Activated CD8-positive, alpha-beta memory T cell treated with anti-CD3 and anti-CD28 coated beads for 48 hours (primary cell): ENCODE measurements at places on chromosomes 13 and 19.

DNA sequence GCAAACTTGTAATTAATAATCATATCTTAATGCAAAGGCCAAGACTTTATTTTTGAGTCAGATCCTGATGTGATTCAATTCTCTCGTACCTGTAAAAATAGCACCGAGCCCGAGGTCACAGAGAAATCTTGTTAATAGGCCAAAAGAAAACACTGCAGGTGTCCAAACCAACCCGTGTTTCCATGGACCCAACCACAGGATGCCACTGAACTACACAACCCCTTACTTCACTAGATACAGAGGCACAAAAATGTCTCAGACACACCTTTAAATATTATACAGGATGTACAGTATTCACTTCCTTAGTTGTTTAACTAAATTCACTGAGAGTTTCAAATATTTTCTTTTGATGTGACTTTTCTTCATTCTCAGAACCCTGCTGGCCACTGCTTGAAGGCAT is 530.9 kb downstream of the MYO16 start:
- no peak for DNase-seq

- DNase-seq, result no peak
Measured at GRCh38 chr13:48009284-48009683, 8.2 kb upstream of the SUCLA2 start.

- DNase-seq, result no peak
Measured at GRCh38 chr13:41648314-41648935, 191.1 kb downstream of the RGCC start.

DNA sequence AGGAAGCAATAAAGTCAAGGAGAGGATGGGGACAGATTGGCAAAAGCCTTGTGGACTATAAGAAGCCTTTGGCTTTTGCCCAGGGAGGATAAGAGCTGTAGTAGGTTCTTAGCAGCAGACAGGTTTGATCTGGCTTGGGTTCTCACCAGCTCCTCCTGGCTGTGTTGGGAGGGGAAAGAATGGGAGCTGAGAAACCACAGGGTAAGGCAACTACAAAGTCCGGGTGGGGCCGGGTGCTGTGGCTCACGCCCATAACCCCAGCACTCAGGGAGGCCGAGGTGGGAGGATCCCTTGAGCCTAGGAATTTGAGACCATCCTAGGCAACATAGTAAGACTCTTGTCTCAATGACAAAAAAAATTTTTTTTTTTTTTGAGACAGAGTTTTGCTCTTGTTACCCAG is 20.6 kb downstream of the NECTIN2 start:
- no peak for DNase-seq

DNA sequence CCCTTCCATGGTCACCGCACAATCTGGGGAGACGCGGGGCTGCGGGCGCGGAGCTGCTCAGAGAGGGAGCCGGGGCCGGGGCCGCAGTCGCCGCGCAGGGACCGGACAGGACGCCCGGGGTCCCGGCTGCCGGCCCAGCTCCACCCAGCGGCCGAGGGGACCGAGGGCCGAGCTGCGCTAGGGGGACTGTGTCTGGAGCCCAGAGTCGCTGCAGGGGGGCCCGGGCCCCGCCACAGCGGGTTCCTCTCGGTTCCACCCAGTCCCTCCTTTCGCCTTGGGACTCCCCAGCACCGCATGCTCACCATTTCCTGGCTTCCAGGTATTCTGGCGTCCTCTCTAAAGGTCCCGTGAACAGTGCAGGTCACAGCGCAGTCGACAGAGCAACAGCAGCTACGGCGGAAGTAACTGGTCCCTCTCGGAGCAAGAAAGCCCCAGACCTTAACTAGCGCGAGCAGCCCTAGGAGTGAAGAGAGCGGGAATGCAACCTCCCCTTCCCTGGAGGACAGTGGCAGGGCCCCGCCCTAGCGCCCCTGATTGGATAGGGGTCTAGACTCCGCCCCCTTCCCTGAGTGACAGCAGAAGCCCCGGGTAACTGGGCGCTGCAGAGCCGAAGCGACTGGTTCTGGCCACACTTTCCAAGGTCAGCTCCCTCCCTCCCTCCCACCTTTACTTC is at the start of gene ZNF878:
ZNF878 (minus strand) TSS at position 465 of the 673 bp plus-strand sequence; CDS start at position 305, 160 bp downstream.
- DNase-seq, result no peak

GRCh38 chr19:48999481-49000325 is 6.0 kb downstream of the RUVBL2 start:
- DNase-seq, result no peak

DNA sequence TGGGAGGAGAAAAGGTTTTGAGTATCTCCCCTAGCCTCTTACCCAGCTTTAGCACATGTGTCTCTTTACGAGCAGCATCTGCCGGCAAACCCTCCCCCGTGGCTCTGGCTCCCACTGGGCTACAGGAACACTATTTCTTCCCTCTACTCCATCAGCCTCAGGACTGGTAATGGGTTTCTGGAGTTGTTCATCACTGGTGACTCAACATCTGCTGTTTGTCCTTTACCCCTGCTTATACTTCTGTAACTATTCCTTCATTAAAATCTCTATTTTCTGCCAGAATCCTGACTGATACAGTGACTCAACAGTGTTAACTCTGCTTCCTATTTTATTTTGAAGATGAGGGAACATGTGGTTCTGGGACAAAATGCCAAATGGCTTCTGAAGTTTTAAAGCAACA is 437.3 kb upstream of the HTR2A start:
- no peak for DNase-seq

- DNase-seq, result no peak
Measured at GRCh38 chr13:111922086-111922485, 144.9 kb upstream of the SOX1 start.

- peak; percentile 16 for DNase-seq
Measured at GRCh38 chr19:35509861-35510625, 3.4 kb downstream of the DMKN start.

- no peak for DNase-seq
Measured at GRCh38 chr19:42985588-42985987, 40.7 kb downstream of the PSG11 start.

GRCh38 chr13:110830331-110830730 is 84.5 kb downstream of the ANKRD10 start:
- DNase-seq, result no peak

GRCh38 chr13:60075850-60076249 is 87.9 kb downstream of the DIAPH3 start:
- DNase-seq, result no peak

- DNase-seq, result no peak
Measured at GRCh38 chr19:49152119-49152550, 3.1 kb downstream of the HRC start.

GRCh38 chr19:55368701-55369563 is 1.3 kb downstream of the IL11 start:
- DNase-seq, result no peak

DNA sequence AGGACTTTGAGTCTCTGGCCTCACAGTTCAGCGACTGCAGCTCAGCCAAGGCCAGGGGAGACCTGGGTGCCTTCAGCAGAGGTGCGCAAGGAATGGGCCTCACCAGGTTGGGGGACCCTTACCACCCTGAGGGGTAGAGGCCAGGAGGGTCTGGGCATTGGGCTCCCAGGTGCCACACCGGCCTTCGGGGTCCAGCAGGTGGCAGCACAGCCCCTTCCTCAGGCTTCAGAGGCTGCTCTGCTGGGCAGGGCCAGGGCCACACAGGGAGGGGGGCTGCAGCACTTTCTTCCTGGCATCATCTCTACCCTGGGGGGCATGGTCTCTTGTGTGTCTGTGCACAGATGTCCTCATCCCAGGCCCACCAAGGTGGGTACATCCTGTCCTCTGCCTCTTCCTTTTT is 12.9 kb downstream of the PIN1 start:
- no peak for DNase-seq

DNA sequence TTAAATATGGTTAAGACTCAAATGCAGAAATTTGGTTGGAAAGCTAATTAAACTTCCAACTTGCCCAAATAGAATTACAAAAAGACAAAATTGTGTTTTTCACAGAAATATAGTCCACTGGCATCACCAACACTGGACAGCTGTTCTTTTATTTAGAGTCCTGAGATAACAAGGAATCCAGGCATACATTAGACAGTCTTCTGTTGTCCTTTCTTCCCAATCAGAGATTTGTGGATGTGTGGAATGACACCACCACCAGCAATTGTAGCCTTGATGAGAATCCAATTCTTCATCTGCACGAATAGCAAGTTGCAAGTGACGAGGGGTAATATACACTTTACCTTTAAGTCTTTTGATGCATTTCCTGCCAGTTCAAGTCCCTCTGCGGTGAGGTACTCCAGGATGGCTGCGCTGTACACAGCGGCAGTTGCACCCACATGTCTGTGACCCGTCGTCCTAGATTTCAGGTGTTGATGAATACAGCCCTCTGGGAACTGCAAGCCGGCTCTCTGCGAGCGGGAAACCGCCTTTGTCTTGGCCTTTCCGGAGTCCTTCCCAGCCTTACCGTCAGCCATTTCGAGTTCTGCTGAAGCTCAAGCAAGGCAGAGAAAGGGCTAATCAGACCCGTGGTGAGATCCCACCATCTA is 14.7 kb downstream of the UBAC2 start:
- peak; percentile 31 for DNase-seq
